ENCODE measurements at places on chromosomes 3 and 15.

GRCh38 chr15:75723847-75724660, 11.4 kb upstream of the CSPG4 start:
- DNase-seq = peak; percentile 36

GRCh38 chr3:124266487-124266886, 274.6 kb upstream of the ROPN1 start:
- DNase-seq = no peak

- no peak for DNase-seq
These were observed 80.6 kb downstream of the LSM3 start for GRCh38 chr3:14258906-14259904.

- DNase-seq = no peak
These were observed 63.9 kb downstream of the NMD3 start for GRCh38 chr3:161284989-161285388.

- DNase-seq = no peak
These were observed 231.6 kb upstream of the UBE2E2 start for GRCh38 chr3:22971497-22971896.

DNA sequence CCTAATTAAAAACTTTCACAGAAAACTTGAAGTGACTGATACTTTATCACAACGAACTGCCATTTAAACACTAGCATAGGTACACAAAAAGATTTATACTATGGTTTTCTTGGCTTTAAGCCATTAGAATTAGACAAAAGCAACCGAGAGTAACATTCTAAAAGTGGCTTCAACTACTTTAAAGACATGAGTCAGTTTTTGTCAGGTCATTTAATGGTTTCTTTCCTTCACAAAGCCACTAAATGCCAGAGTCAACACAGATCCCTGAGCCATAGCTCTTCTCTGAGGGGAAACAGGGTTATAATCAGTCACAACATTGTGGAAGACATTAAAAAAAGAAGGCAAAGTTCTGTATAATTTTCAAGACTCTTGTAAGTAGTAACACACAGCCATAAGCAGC, 54.6 kb downstream of the CAPN3 start:
- no peak for DNase-seq

DNA sequence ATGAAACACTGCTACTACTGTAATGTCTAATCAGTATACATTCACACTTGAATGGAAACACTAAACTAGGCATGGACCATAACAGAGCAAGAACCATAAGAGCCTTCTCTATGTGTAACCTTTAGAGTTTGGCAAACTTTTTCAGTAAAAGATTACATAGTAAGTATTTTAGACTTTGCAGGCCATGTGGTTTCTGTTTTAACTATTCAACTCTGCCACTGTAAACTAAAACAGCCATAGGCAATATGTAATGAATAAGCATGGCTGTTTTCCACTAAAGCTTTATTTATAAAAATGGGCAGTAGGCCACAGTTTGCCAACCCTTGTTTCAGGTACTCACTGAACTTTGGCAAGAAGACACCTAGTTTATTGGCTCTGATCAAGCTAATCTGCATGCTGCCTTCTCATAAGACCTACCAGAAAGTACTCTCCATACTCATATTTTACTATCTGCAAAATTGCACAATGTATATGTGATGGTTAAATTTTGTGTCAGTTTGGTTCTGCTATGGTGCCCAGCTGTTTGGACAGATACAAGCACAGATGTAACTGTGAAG, 46.0 kb downstream of the UACA start:
- DNase-seq = no peak

GRCh38 chr3:63639806-63640205, 12.7 kb upstream of the SNTN start:
- no peak for DNase-seq

DNA sequence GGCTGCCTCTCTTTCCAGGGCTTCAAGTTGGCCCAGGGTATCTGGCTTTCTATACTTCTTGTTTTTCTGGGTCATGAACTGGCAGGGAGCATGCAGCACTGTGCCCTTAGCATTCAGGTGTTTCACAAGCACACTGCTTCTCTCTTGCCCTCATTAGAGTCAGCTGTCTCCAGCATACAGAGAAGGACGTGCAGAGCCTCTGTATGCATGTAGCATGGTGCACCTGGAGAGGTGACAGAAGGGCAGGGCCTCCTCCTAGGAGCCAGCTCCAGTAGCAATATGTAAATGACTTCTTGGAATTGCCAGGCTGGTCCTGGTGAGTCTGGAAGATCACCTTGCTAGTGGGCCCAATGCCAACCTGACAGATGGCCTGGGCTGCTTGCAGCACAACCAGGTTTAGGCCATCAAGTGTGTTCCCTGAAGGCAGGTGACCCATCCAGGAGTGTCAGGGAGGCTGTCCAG, 44.8 kb upstream of the ATP2C1 start:
- DNase-seq = no peak

GRCh38 chr3:63047068-63047467, 171.9 kb upstream of the CADPS start:
- no peak for DNase-seq

All from CD4-positive, alpha-beta T cell treated with Interleukin-15 for 4 hours (primary cell).